ENCODE measurements at places on chromosomes 12 and 14.
A peak's percentile ranks its signal among the peaks of the same experiment; 100 is the strongest.

DNA sequence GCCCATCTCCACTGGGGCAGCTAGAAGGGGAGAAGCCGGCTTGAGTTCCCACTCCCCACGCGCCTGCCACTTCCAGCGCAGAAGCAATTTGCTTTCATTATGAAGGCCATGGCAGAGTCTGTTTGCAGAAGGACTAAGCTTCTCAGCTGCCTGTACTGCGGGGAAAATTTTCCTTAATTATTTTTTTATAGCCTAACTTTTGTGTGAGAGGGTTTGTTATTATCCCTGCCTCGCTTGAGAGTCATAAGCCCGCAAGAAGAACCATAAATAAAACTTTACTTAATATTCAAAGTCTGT, 56.0 kb upstream of the DLK1 start:
- DNase-seq: no peak

DNA sequence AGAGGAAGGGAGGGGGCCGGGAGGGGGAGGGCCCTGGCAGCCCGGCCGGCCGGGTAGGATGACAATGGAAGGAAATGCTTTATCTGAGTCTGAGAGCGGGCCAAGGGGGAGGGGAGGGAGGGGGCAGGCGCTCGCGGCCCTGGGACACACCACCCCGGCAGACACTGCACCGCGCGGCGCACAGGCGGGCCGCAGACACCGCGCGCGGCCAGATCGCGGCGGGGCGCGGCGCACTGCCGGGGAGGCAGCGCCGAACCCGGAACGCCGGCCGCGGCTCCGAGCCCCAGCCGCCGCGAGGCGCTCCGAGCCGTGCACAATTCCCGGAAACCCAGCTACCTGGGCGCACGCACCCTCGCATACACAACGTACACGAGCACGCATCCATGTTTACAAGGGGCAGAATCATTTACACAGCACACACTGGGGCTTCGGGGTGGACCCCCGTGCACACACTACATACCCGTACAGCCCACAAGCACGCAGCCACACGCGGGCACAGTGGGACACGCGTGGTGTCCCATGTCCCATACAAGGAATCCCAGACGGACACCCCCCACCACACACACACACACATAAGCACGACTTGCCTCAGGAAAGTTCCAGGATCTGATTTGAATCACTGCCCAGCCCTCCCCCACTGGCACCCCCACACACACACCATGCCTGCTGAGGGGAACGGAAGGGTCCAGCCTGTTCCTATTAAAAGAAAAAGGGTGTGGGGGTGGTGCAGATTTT, at the start of gene HDAC7:
Gene HDAC7, minus strand, starts transcription at position 8 of the 735 bp plus-strand sequence. CDS start 118 bp downstream, outside the sequence.
- DNase-seq: peak; percentile 65

DNA sequence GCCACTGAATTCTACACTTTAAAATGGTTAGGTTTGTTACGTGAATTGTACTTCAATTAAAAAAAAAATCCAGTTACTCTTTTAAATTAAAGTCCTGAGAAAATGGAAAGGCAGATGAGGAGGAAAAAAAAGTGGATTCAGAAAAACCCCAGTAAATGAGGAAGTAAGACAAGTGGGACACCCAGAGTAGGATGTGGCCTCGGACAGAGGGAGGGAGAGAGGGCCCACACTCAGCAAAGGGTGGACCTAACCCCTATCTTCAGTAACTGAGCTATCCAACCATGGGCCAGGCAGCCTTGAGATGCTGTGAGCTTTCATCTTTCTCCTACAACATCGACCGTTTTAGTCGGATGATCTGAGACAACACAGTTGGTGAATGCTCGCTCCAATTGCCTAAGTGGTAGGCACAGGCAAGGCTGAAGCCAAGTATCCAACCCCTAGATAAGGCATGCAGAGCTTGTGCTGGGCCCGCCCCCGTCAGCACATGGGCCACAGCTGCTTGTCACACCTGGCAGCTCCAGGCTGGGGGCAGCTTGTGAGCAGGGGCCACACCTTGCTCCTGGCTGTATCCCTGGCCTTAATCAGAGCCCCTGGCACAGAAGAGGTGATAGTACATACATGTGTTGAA, 142.1 kb downstream of the TTC7B start:
- no peak for DNase-seq

DNA sequence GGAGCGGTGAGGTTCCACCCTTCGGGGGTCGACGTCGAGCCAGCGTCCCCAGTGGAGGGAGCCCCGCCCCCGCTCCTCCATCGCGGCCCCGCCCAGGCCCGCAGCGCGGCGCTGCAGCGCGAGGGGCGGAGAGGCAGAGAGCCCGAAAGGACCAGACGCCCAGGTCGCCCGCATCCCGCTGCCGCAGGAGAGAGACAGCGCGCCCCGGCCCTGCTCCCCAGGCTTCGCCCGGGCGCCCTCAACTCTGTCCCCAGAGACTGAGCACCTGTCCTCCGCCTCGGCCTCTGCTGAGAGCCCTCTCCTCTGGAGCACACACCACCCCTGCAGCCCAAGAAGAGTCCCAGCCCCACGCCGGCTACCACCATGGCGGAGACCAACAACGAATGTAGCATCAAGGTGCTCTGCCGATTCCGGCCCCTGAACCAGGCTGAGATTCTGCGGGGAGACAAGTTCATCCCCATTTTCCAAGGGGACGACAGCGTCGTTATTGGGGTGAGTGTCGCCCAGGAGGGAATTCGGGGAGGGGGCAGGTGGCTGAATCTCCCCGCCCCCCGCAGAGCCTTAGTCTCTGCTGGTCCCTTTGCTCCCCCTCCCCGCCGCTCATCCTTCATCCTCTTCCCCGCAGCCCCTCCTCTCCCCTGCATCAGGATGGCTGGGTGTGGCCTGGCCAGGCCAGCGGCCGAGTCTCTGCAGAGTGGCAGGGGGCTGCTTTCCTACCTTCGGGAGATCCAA, at the start of gene KIF5A:
Gene KIF5A, plus strand, starts transcription at position 136 of the 732 bp plus-strand sequence. Its CDS starts 228 bp downstream, at position 364.
- DNase-seq: peak; percentile 59

DNA sequence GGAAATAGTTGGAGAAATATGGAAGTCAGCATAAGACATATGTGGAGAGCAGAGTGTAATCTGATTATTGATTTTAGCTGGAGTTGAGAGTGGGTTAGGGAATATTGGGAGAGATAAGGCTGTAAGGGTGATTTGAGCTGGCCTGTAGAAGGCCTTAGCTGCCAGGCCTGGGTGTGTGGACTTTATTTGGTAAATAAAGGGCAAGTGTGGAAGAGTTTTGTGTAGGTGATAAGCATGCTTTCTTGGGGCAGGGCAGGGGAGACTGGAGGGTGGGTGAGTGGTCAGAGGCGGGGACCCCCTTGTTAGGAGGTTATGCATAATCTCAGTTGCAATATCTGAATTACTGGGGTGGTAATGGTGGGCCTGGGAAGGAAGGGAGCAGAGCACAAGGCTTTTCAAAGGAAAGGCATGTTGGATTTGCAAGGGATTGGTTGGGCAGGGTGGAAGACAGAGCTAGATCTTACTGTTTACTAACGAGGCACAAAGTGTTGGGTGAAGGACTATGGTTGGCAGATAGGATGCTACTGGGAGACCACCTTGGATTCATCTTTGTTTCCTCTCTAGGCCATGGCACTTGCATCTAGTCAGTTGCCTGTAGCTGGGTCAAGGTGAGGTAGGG, 5.5 kb downstream of the KHNYN start:
- DNase-seq: no peak

DNA sequence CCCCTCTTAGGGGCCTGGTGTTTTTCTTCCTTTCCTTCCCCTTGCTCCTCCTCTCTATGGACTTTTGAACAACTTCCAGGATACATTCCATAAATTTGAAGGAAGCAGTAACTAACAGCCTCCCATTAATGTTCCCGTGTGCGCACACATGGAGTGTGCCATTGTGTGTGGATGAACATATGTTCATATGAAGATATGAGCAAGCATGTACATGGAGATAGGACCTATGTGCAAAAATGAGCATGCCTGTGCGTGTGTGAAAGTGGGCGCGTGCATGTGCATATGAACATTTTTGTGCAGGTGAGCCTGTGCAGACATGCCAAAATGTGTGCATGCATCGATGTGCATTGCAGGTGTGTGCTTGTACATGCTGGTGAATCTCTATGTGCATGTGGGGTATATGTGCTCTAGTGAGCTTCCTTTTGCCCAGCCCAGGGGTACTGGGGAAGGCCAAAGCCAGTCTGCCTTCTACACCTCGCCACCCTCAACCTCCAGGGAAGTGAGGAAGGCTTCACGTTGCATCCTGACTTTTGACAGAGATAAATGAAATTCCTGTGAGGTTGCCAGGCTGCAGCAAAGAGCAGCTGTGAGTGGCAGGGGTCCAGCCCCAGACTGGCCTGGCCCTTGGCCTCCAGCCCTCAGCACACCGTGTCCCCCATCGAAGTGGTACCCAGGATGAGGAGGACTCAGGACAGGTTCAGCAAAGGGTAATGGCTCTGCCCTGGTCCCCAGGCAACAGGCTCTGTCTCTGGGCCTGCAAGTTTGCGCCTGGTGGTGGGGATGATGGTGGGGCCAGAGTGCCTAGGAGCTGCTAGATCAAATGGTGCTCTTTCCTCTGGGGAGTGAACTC, 21.1 kb upstream of the PGF start:
- no peak for DNase-seq

- DNase-seq: no peak
These were observed 12.3 kb upstream of the DACT1 start for GRCh38 chr14:58625438-58625837.

DNA sequence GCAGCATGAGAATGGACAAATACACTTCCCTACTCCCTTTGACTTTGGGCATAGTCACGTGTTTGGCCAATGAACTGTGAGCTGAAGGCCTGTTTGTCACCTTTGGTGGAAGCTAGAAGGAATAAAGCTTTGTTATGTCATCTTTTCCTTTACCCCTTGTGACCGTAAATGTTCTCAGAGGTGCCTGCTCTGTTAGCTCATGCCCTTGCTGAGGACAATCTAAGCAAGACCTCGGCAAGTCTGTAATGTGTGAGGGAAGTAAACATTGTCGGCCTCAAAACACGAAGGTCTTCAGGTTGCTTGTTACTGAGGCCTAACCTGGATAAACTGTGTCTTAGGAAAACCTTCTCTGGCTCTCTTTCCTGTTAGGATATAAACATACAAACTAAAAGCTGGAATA, 354.2 kb downstream of the TMEM132D start:
- DNase-seq: no peak

- DNase-seq: no peak
These were observed 100.7 kb upstream of the ATF7IP start for GRCh38 chr12:14264778-14265177.

- no peak for DNase-seq
These were observed 881.8 kb downstream of the FSCB start for GRCh38 chr14:43625294-43625693.

- no peak for DNase-seq
These were observed 788.4 kb downstream of the SLC6A15 start for GRCh38 chr12:84124211-84124610.

DNA sequence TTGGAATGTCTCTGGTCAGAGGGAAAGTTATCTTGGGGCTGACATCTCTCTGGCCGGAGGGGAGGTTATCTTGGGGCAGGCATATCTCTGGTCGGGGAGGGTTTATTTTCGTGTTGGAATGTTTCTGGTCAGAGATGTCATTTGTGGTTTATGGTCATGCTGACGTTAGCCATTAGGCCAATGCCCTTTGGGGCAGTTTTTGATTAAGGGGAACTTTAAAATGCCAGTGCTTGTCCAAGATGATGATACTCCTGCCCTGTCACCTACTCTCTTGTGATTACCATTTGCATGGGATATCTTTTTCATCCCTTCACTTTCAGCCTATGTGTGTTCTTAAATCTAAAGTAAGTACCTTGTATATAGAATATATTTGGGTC, 29.0 kb upstream of the A2M start:
- DNase-seq: no peak

- no peak for DNase-seq
These were observed 21.4 kb upstream of the EID3 start for GRCh38 chr12:104282109-104282508.

DNA sequence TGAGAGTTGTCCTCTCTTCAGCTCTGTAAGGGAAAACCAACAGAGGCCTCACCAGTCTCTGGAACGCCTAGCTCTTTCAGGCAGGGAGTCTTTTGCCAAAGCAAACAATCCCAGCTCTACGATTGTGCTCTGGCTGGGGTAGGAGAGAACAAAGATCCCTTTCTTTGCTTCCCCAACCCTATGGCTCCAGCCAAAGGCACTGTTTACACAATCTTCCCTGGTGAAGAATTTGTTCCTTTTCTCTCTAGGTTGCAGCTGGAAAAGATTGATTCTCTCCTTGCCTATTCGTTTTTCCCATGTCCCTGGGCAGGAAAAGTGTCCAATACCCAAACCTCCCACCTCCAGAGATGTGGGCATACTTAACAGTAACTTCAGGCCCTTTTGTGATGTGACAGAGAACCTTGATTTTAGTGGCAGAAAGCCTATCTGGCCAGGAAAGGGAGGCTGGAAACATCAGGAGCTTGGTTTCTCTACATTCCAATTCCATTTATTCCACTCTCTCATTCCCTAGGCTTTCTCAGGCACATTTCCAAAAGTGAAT, 16.8 kb downstream of the ATP5MC2 start:
- DNase-seq: peak; percentile 83

- DNase-seq: no peak
These were observed 137.0 kb upstream of the LMNTD1 start for GRCh38 chr12:25689996-25690501.

DNA sequence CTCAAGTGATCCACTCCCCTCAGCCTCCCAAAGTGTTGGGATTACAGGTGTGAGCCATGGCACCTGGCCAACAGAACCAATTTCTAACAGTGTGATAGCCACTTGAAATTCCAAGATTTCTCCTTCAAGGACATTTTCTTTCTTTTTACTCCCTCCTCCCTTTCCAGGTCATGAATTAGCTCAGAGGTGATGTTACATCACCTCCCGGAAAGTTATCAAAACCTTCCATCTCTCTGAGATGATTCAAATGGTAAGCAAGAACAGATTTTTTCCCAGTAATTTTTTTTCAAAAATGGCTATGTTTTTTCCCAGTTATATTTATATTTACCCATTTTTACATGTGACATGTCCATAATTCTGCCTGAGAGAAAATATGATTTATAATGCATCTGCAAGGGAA, 15.6 kb upstream of the SMAGP start:
- DNase-seq: no peak

All from nucleus accumbens (tissue), 56 donors.